Effector memory CD4-positive, alpha-beta T cell (primary cell): ENCODE measurements at places on chromosomes 7 and 10.

GRCh38 chr7:139078911-139079310, 30.6 kb downstream of the ZC3HAV1 start:
- no peaks in the 10 kb centered on the region for H3K27me3 ChIP-seq
- no peak for DNase-seq
- no peak overlapping the region for H3K4me3 ChIP-seq
- no peak overlapping the region for H3K27ac ChIP-seq
- peaks cover 38% of the 10 kb centered on the region for H3K4me1 ChIP-seq
- peaks cover 89% of the 10 kb centered on the region for H3K36me3 ChIP-seq

DNA sequence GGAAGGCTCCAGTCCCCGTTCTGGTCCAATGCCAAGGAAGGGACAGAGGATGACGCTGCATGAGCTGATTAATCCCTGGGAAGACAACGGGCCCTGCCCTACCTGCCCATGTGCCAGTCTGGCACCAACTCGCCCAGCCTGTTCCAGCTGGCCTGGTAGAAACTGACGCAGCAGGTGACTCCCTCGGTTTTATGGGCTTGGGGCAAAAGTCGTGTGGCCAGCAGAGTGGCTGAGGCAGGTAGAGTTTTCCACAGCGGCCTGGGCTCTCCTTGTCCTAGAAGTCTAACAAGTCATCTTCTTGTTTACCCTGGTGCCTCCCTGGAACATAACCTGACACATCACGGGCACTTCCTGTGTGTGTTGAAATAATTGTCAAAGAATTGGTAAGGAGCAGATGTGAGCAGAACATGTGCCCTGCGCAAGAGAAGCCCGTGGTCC, 20.4 kb upstream of the LMTK2 start:
- no peaks in the 10 kb centered on the region for H3K27me3 ChIP-seq
- H3K36me3 ChIP-seq, result no peaks in the 10 kb centered on the region
- H3K27ac ChIP-seq, result no peak overlapping the region

- H3K27ac ChIP-seq, result no peak overlapping the region
- H3K4me3 ChIP-seq, result no peak overlapping the region
- H3K36me3 ChIP-seq, result peaks cover 12% of the 10 kb centered on the region
- DNase-seq, result no peak
- no peaks in the 10 kb centered on the region for H3K4me1 ChIP-seq
- H3K27me3 ChIP-seq, result no peaks in the 10 kb centered on the region
Observed at GRCh38 chr7:101093906-101094305, 8.6 kb downstream of the TRIM56 start.

DNA sequence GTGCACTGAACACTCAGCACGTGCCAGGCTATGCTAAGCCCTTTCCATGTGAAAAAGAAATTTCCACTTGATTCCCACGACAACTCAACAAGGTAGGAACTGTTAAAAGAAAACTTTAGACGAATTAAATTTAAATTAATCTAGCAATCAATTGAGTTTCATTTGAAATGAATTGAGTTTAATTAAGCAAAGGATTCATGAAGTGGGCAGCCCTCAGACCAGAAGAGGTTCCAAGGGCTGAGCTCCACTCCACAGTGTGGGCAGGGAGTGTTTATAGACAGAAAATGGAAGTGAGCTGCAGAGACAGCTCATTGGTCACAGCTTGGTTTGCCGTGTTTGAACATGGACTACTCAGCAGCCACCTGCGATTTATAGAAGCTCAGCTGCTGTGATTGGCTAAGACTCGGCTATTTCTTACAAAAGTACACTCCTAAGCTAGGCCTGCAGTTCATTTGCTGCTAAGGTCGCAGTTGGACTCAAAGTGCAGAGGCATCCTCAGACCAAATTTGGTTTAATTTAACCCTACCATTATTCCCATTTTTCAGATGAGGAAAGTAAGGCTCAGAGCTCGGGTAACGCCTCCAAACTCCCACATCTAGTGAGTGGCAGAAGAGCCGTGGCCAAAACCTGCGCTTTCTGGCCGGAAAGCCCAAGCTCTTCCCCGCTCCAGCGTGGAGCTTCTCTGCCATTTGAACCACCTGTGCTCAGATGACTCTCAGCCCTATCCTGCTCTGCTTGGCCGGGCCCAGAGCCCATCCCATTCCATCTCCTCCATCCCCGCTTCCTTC, 24.9 kb downstream of the CALML3 start:
- H3K4me3 ChIP-seq, result no peak overlapping the region
- H3K27ac ChIP-seq, result no peak overlapping the region
- no peaks in the 10 kb centered on the region for H3K27me3 ChIP-seq
- H3K36me3 ChIP-seq, result no peaks in the 10 kb centered on the region
- H3K4me1 ChIP-seq, result peaks cover 15% of the 10 kb centered on the region

DNA sequence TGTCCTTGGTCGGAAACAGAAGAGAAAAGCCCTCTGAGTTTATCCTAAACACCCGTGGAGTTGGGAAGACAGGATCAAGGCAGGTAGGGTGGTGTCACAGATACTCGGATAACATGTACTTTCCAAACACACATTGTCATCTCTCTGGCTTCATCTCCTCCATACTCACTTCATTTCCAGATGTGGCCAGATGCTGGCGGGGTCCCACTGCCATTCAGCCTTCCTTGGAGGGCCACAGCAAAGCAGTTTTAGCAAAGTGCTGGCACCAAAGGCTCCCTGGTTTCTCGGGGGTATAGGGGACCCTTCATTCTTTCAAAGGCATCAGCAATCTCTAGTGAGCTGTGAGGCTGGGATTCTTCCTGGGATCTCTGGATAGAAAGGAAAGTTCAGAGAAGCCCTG, 539.5 kb downstream of the TCERG1L start:
- DNase-seq, result no peak
- H3K36me3 ChIP-seq, result no peaks in the 10 kb centered on the region
- H3K4me3 ChIP-seq, result no peak overlapping the region
- H3K27me3 ChIP-seq, result no peaks in the 10 kb centered on the region

GRCh38 chr10:5453749-5454489, 41.6 kb downstream of the NET1 start:
- no peaks in the 10 kb centered on the region for H3K4me1 ChIP-seq
- no peak overlapping the region for H3K4me3 ChIP-seq
- H3K27me3 ChIP-seq, result no peaks in the 10 kb centered on the region
- no peak for DNase-seq

DNA sequence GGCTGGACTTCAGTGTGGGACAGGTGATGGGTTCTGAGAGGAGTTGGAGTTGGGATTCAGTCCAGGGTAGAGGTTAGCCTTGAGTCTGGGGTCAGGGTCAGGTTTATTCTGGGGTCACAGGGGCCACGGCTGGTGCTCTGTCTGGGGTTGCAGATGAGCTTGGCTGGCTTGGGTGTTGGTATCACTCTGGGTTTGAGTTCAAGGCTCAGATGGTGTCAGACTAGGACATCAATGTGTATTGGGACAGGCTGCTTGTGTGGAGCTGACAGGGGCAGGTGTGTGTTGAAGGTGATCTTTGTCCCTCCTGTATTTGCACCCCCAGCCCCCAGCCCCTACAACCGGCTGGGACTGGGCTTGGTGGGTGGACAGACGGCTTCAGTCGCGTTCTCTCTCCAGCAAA, 26.8 kb downstream of the TMEM270 start:
- H3K27me3 ChIP-seq, result no peaks in the 10 kb centered on the region
- no peak overlapping the region for H3K4me3 ChIP-seq
- H3K4me1 ChIP-seq, result no peaks in the 10 kb centered on the region

DNA sequence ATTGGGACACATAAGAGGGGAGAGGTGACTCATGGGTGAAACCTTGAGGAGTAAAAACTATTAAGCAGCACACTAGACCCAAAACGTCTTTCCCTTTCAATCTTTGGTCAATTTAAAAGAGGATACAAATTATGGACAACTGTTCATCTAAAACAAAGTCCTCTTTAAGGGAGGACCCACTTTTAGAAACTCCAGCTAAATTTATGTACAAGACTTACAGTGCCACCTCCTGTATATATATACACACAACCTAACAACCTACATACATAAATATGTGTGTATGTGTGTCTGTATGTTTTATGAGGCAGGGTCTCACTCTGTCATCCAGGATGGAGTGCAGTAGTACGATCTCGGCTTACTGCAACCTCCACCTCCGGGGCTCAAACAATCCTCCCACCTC, 18.1 kb upstream of the ZC3HAV1 start:
- no peaks in the 10 kb centered on the region for H3K36me3 ChIP-seq
- H3K4me1 ChIP-seq, result no peaks in the 10 kb centered on the region
- H3K4me3 ChIP-seq, result no peak overlapping the region
- DNase-seq, result no peak

DNA sequence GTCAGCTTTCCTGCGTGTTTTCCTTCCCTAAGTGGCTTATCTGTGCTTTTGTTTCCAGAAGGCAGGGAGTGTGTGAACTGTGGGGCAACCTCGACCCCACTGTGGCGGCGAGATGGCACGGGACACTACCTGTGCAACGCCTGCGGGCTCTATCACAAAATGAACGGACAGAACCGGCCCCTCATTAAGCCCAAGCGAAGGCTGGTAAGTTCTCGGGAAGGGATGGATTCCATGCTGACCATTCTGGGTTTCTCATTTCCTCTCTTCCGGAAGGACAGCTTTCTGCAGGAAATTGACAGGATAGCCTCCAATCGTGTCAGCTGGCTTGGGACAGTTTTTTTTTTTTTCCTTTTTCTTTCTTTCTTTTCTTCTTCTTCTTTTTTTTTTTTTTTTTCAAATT, 9.4 kb downstream of the GATA3 start:
- no peak overlapping the region for H3K4me3 ChIP-seq
- peaks cover 61% of the 10 kb centered on the region for H3K4me1 ChIP-seq
- no peaks in the 10 kb centered on the region for H3K27me3 ChIP-seq

GRCh38 chr7:31002256-31002655, 38.5 kb downstream of the GHRHR start:
- no peak overlapping the region for H3K4me3 ChIP-seq
- DNase-seq, result no peak
- no peak overlapping the region for H3K27ac ChIP-seq
- H3K36me3 ChIP-seq, result no peaks in the 10 kb centered on the region

GRCh38 chr7:44222074-44222473, 21.3 kb downstream of the YKT6 start:
- H3K27ac ChIP-seq, result no peak overlapping the region
- H3K4me1 ChIP-seq, result no peaks in the 10 kb centered on the region
- H3K27me3 ChIP-seq, result no peaks in the 10 kb centered on the region
- DNase-seq, result no peak
- H3K36me3 ChIP-seq, result no peaks in the 10 kb centered on the region

DNA sequence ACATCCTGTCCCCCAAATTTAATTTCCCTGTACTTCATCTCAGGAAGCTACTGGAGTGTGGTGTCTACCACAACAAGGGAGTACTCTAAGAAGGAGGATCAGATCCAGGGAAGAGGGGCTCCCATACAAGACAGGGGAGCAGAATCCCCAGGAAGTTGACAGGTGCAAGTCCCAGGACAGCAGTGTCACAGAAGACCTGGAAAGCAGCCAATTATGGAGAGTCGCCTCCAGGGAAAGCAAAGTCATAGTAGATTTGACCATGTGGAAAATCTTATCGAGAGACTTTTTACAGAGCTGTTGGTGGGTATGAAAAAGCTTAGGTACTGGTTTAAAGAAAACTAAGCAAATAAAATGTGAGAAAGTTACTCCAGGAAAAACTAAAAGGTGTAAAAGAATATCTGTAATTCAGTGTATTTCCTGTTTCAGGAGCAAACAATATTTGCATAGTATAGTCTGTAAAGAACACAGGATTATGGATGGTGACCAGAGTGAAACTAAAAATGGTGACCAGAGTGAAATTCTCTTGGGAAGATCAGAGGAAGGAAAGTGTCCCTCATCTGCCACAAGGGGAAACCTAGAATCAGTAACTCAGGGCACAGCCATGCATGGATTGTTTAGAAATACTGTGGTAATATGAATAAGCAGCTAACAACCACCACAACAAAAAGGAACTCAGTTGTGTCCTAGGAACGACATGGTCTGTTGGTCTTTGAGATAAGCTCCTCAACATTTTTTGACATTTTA, 44.5 kb downstream of the LANCL2 start:
- H3K4me1 ChIP-seq, result no peaks in the 10 kb centered on the region
- H3K4me3 ChIP-seq, result no peak overlapping the region
- H3K27ac ChIP-seq, result no peak overlapping the region
- no peaks in the 10 kb centered on the region for H3K36me3 ChIP-seq
- DNase-seq, result no peak

DNA sequence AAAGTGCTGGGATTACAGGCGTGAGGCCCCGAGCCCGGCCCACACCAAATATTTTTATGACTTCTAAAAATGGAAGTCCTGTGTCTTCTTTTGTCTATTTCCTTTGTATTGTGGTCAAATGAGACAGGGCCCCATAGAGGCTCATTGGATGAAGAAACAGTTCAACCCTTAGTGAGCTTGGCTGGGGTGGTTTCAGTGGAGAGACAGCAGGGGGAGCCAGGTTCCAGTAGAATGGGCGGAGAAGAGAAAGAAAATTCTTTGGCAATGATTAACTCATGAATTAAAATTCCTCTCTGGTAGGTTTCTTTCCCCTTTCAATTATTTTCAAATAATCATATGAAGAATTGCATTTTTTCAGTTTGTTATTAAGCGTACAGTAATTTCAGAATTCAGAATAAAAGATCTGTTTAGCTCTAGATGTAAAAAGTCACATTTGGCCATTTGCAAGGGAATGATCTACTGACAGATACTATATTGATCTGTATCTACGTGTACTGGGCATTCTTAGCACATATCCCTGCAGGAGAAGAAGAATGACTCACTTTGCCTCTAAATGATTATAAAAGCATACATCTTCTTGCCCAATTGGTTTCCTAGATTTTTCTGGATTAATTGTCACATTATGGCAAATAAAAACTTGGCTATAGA, 43.2 kb downstream of the PNLIPRP3 start:
- no peaks in the 10 kb centered on the region for H3K27me3 ChIP-seq
- no peak overlapping the region for H3K4me3 ChIP-seq

DNA sequence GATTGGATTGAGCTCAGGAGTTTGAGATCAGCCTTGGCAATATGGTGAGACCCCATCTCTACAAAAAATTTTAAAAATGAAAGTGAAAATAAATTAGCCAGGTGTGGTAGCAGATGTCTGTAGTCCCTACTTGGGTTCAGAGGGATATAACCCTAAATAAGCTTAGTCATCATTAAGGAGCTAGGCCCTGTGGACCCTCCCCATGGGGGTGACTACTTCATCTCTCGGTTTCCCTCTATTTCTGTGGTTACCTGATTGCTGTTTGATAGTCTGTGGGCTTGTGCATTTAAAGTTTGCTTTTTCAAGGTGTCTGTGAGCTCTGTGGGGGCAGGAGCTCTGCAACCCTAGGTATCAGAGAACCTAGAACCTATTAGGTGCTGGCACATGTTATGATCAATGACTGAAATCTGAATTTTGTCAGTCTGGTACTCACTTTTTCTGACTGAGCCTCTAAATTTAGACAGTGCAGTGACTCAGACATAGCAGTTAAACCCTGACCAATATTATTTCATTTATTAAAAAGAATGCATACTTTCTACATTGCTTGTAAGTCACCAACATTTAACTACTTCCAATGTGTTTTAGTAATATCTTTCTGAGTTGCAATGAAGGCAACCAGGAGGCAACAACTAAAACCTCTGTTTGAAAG, 8.1 kb upstream of the CUZD1 start:
- DNase-seq, result no peak
- H3K4me3 ChIP-seq, result no peak overlapping the region
- no peaks in the 10 kb centered on the region for H3K4me1 ChIP-seq
- peaks cover 10% of the 10 kb centered on the region for H3K36me3 ChIP-seq
- H3K27ac ChIP-seq, result no peak overlapping the region
